Cerebellar cortex (tissue), 1 donor: ENCODE measurements at places on chromosomes 11 and 22.

DNA sequence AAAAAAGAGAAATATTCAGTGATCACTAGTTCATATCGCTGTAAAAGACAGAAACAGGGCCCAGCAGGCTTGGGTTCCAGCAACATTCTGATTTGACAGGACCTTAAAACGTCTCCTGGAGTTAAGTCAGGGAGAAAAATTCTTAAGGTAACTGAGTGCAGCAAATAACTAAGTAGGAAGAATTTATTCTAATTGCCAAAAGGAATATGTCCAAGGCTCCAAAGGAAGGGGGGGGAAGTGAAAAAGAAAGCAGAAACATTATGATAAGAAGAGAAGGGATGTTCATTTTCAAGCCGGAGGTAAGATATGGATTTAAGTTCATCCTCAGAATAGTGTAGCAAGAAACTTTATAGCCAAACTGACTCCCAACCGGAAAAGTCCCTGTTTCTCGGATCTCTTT is 90.4 kb downstream of the WT1 start:
- DNase-seq, result no peak

- no peak for DNase-seq
Measured at GRCh38 chr11:132186699-132187098, 816.3 kb downstream of the NTM start.

GRCh38 chr22:49961601-49962011 is 1.0 kb downstream of the PIM3 start:
- no peak for DNase-seq

DNA sequence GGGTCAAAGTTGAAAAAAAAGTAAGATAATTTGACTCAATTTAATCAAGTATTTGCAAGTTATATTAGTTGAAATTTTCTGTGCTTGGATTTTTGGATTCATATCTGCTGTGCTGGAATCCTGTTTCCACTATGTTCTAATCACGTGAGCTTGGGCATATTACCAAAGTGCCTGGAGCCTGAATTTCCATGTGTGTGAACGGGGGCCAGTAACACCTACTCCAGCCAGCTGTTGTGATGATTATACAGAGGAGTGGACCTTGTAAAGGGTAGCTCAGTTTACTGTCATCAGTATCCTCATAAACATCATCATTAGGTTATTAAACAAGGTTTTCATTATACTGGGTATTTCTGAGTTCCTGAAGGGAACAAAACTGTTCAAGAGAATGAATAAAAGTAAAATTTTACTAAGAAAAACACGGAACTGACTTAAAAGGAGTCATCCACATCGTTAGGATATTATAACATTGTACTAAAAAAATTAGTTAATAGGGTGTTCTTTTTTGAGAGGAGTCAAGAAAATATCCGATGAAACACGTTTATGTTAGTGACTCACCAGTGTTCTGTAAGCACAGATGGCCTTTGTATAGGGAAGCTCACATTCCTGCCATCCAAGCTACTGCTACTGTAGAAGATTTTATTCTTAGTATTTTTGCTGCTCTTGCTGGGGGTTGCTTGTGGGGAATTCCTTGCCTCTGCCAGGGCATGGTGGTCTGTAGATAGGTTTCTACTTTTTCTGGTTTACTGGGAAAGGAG is 144.1 kb downstream of the ARHGAP42 start:
- DNase-seq, result no peak

DNA sequence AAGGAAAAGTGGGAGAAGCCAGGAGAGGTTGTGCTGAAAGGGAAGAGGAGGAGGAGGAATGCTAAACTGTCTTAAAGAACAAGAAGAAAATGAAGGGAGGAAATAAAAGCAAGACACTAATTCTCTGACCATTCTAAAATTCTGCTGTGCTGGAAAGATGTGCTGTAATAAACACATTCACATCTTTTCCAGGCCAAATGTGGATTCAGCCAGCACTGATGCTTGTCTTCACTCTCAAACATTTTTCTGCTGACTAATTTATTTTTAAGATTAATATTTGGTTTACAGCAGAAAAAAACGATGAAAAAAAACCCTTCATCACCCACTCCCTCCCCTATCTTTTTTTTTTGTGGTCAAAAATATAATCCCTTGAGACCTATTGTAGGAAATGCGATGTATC is 223.6 kb downstream of the SWAP70 start:
- DNase-seq, result no peak

- no peak for DNase-seq
Measured at GRCh38 chr11:10499874-10500601, 40.9 kb downstream of the RNF141 start.

DNA sequence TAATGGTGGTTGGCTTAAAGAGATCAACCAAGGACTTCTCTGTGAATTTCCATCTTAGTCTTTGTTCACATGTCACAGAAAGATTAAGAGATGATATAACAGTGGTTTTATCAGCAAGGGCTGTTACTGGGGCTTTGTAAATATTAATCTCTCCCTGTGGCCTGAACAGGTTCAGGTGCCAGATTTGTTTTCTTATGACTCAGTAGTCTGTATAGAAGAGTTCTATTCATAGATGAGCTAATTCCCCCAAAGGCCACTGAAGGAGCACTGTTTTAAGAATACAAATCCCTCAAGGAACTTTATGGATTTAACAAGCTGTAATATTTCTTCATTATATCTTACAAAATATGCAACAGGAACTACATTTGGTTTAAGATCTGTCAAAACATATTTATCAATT is 50.4 kb downstream of the TCP11L1 start:
- DNase-seq, result no peak

GRCh38 chr22:43293655-43294392 is 49.3 kb downstream of the SCUBE1 start:
- peak; percentile 51 for DNase-seq

DNA sequence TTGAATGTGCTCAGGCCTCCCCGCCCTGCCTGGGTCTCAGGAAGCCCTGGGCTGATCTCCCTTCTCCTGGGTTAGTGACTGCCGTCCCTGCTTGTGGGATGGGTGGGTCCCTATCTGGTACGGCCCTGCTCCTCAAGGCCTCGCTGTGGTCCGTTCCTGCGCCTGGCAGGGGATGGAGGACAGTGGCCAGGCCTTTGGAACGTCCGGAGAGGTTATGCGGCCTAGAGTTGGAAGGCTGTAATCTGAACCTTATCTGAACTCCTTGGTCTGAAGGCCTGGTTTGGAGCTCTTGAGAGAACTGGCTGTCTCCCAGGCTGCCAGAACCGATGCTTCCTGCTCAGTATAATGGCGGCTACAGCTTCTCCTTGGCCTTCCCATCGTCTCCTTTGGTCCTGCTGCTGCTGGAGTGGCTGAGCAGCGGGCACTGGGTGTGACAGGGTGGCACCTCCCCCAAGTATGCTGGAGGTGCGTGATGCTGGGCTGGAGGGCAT is 72.8 kb downstream of the FLI1 start:
- DNase-seq, result no peak

DNA sequence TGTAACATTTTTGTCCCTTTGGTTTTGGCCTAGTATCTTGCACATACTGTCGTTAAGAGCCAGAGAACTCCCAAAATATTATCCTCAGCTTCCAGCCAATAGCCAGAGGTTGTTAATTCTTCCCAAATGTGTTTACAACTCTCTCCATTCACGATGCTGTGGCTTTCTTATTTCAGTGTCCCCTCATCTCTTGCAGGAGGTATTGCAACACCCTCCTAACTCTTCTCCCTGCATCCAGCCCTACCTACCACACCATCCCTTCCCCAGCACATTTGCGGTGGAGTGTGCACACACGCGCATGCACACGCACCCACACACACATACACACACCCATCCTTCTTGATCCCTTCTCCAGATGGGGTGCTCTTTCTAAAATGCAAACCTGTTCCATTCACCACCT is 75.6 kb upstream of the LMO2 start:
- no peak for DNase-seq

DNA sequence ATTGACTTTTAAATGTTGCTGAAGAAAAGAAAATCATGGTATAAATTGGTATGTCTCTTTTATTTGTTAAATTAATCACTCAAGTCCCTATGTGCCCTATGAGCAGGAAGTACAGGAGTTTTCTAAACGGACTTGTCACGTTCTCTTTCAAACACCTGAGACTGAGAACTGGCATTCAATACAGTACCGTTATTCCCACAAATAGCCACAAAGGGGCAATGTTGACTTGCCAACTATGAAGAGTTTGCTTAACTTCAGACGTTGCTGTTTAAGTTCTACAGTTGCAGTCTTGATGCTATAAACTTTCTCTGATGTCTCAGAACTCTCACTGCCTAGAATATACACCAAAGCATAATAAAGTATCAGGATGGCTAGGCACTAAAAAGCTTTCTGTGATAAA is 7.6 kb downstream of the OR56A1 start:
- DNase-seq, result peak; percentile 51

GRCh38 chr11:120178561-120179056 is 32.2 kb upstream of the OAF start:
- no peak for DNase-seq

GRCh38 chr11:123166071-123166559 is 28.9 kb downstream of the CLMP start:
- peak; percentile 32 for DNase-seq

- DNase-seq, result no peak
Measured at GRCh38 chr11:124285610-124286344, 28.0 kb downstream of the OR8D1 start.

- DNase-seq, result no peak
Measured at GRCh38 chr11:37450613-37451012, 852.6 kb upstream of the RAG2 start.

DNA sequence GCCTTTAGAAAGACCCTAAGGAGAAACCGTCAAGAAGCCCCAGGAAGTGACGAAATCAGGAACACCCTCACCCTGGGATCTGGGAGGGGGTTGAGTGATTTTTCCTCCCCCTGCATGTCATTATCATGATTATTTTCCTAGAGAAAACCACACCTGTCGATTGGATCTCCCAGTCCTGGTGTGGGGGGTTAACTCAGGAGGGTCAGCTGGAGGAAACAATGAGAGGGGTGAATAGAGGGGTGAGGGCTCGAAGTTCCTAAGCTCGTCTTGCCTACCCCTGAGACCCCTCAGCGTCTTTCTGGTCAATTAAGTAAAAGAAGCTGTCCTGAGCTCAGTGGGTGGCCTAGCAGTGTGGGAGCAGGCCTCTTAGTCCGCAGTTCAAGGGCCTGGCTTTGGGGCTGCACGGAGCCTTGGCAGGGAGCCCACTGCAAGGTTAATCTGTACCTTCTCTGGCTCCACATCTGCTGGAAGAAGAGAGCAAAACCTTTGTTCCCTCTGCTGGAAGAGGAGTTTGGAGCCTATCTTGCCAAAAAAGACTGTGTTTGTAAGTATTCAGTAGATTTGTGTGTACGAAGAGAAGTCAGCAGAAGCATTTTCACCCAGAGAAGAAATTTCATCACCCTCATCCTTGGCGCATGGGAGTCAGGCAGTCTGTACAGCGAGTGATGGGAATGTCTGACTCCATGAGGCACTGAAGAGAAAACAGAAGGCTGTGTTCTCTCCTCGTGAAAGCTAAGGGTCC is 34.2 kb upstream of the FTH1 start:
- no peak for DNase-seq

GRCh38 chr11:37973941-37974340 is 1375.9 kb upstream of the RAG2 start:
- no peak for DNase-seq

DNA sequence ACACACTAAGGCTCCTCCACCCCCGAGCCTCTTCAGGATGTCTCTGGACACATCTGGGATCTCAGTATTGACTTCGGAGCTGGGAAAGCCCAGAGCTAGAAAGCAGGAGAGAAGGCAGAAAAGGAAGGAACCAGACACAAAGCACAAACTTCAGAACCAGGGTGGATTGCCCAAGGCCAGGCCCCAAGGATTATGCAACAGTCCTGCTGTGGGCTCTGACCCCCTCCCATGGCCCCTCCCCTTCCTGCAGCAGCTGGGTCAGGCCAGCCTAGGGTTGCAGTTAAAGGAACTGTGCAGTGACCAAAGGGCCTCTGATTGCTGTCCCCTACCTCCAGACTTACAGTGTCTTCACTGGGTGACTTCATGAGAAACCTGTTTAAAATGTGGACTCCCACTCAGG is 5.3 kb downstream of the KCNE3 start:
- no peak for DNase-seq

DNA sequence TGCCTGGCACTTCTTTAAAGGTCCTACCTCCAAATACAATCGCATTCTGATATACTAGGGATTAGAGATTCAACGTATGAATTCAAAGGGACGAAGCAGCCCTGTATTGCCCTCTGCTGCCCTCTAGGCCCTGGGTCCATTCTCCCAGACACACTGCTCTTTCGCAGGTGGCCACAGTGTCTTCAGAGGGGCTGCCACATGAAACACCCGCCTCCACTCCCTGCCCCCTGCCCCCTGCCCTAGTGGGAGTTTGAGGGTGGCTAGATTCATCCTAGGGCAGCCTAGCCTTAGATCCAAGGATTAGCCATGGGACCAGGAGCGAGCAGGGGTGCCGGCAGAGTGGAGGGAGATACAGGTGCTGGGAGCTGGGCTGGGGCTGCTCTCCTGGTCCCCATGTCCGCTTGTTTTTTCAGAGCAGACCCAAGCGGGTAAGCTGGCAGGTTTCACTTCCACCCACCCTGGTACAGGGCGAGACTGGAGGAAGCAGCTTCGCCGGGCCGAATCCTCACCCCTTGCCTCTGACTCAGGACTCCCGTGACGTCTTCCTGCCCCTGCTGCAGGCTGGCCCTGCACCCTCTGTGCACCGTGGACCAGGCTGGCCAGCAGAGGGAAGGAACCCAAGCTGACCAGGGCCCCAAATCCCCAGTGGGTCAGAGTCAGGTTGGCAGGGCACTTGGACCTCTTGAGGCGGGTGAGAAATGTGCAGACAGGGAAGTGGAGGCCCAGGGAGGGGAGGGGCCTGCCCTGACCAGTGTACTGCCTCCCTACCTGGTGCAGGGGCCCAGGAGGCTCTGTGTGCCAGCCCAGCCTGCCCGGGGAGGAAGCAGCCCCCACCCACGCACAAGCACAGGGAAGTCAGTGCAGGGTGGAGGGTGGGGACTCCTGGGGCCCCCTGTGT is 28.4 kb upstream of the HMOX1 start:
- peak; percentile 33 for DNase-seq

- DNase-seq, result no peak
Measured at GRCh38 chr11:3904228-3904627, 48.8 kb downstream of the STIM1 start.

GRCh38 chr11:46383974-46384701 is 2.7 kb downstream of the MDK start:
- no peak for DNase-seq

- no peak for DNase-seq
Measured at GRCh38 chr22:48537343-48537680, 1290.4 kb downstream of the BRD1 start.

DNA sequence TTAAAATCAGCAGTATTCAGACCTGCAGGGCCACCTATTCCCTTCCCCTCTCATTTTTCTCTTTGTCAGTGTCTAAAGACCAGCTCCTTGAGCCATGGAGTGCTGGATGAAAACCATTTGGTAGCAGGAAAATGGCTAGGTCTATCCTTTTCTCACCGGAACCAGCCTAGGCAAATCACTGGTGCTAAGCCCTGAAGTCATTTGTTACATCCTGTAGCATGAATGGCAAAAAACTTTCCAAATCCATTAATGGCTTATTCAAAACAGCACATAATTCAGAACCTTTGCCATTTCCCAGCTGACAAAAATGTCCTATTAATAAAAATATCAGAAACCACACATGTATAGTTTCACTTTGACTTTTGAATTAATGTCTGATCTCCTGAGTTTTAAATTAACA is 209.5 kb upstream of the E2F8 start:
- DNase-seq, result no peak
